ENCODE measurements at places on chromosomes 13 and 19. TPM values are rescaled to one million over a fixed set of nuclear protein-coding genes. Genes with fewer than 3 reads are reported as not detected.

The TEAD2 gene
- 44.1 TPM for total RNA-seq

The ATP1A3 gene
- 375 TPM for total RNA-seq

The TTYH1 gene
- total RNA-seq = 1.9 TPM

The C19orf67 gene
- total RNA-seq = not detected

DNA sequence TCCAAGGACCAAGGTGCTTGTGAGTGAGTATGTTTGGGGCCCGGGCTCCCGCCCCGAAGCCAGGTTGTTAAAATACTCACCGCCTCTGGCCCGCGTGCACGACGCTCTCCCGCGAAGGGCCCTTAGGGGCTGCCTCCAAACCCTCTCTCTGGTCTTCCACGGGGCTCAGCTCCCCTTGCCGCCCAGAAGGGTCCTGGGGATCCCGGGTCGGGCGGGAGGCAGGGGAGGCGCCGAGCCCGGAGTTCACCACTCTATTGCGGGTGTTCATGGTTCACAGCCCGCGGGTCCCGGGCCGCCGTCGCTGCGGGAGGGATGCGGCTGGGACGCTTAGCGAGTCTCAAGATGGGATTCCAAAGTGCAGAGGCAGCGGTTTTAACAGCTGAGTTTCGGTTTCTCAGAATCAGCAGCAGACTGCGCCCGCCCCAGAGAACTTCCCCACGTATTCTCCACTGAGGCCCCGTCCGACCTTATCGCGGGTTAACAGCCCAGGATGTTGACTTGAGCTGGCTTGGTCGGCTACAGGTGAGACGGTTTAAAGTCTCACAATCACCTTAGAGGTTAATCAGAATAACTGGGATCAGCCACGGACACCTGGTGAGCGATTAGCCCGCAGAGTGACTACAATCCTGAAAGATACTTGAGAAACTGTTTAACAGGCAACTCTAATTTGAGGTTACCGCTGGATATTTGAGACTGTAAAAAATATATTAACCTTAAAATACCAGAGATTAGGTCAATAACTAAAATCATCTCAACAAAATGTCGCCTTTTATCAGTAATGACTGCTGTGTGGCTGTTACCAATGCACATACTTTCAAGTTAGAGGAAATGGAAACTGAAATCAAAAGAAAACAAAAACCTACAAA lies at the start of gene EPSTI1:
Gene EPSTI1 (minus strand): TSS at position 344 of the 866 bp plus-strand sequence. CDS start 76 bp downstream, at position 268.
- H3K4me3 ChIP-seq = peak within 1 kb of the TSS; percentile 76
- DNase-seq = peak; percentile 61
- no peaks in the 10 kb centered on the region for H3K27me3 ChIP-seq
- no peaks in the 10 kb centered on the region for H3K36me3 ChIP-seq

GRCh38 chr13:84362777-84363176 lies 480.5 kb upstream of the SLITRK1 start:
- no peak overlapping the region for H3K4me3 ChIP-seq
- H3K4me1 ChIP-seq = no peaks in the 10 kb centered on the region
- DNase-seq = no peak
- no peak overlapping the region for H3K27ac ChIP-seq
- no peaks in the 10 kb centered on the region for H3K27me3 ChIP-seq
- no peaks in the 10 kb centered on the region for H3K36me3 ChIP-seq

GRCh38 chr19:15104411-15104810 lies 2.8 kb upstream of the SYDE1 start:
- peaks cover 4% of the 10 kb centered on the region for H3K36me3 ChIP-seq
- peaks cover 24% of the 10 kb centered on the region for H3K4me1 ChIP-seq
- H3K27me3 ChIP-seq = no peaks in the 10 kb centered on the region
- no peak overlapping the region for H3K27ac ChIP-seq
- H3K4me3 ChIP-seq = no peak overlapping the region

GRCh38 chr13:91632086-91632485 lies 233.7 kb downstream of the GPC5 start:
- no peaks in the 10 kb centered on the region for H3K27me3 ChIP-seq
- no peak overlapping the region for H3K4me3 ChIP-seq
- no peak overlapping the region for H3K27ac ChIP-seq
- no peaks in the 10 kb centered on the region for H3K36me3 ChIP-seq
- H3K4me1 ChIP-seq = no peaks in the 10 kb centered on the region

GRCh38 chr19:40150170-40150569 lies 41.1 kb upstream of the MAP3K10 start:
- no peaks in the 10 kb centered on the region for H3K4me1 ChIP-seq
- H3K36me3 ChIP-seq = no peaks in the 10 kb centered on the region
- no peak overlapping the region for H3K4me3 ChIP-seq
- H3K27me3 ChIP-seq = peaks cover 16% of the 10 kb centered on the region
- no peak overlapping the region for H3K27ac ChIP-seq

DNA sequence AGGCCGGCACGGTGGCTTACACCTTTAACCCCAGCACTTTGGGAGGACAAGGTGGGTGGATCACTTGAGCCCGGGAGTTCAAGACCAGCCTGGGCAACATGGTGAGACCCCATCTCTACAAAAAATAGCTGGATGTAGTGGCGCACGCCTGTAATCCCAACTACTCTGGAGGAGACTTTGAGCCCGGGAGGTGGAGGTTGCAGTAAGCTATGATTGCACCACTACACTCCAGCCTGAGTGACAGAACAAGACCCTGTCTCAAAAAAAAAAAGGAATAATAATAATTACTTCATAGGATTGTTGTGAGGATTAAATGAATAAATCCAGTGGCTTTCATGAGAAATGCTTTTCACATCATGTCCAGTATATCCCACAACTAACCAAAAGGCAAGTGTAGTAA lies 8.0 kb downstream of the IGSF23 start:
- H3K36me3 ChIP-seq = no peaks in the 10 kb centered on the region
- no peaks in the 10 kb centered on the region for H3K27me3 ChIP-seq
- H3K4me3 ChIP-seq = no peak overlapping the region
- no peak overlapping the region for H3K27ac ChIP-seq
- H3K4me1 ChIP-seq = peaks cover 10% of the 10 kb centered on the region
- DNase-seq = no peak

GRCh38 chr13:100130092-100130491 lies 41.2 kb downstream of the PCCA start:
- no peak for DNase-seq
- H3K4me1 ChIP-seq = peaks cover 15% of the 10 kb centered on the region
- H3K27me3 ChIP-seq = no peaks in the 10 kb centered on the region

DNA sequence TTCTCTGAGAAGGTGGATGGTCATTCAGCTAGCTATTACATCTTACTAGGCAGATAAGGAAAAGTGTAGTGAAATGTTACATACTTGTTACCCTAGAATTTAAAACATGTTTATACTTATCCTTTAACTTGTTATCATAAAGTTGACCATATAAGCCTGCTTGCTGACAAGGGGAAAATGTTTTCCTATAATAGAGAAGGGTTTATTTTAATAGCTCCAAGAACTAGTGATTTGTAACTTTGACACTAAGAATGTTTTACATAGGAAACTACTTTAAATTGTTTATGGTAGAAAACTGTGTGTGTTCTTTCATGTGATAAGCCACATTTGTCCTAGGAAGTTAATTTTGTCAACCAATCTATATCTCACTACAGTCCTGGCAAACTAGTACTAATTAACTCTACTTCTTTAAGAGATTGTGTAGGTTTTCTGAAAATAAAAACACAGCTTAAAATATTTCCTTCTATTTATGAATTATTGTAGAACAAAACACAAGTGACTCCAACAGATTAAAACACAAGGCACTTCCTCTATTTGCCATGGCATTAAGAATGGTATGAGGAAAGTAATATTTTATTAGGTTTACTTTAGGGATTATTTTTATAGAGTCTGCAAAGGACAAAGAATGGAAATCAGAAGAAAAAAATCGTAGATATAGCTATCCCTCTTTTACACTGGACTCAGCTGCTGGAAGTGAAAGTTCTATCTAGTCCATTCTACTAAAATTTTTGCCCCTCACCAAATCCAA lies 233.3 kb upstream of the NBEA start:
- H3K27me3 ChIP-seq = no peaks in the 10 kb centered on the region
- H3K36me3 ChIP-seq = no peaks in the 10 kb centered on the region
- peaks cover under 1% of the 10 kb centered on the region for H3K4me1 ChIP-seq
- no peak overlapping the region for H3K27ac ChIP-seq

DNA sequence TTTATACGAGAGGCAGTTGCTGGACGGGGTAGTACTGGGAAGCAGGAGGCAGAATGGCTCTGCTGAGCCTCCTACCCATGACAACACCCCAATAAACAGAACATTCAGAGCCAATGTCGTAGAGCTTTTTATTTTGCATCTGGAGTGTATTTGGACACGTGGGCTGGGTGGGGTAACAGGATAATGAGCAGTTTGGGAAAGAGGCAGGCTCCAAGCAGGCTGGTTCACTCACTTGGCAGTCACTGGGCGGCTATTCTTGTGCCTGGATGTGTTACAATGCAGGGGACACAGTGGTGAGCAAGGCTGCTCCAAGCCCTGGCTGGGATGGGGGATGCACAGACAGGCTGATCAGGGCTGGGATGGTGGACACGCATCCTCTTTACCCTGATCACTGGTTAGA lies 9.5 kb downstream of the ACTMAP start:
- H3K36me3 ChIP-seq = peaks cover 43% of the 10 kb centered on the region
- no peak overlapping the region for H3K4me3 ChIP-seq
- peak overlapping the region; percentile 75 for H3K27ac ChIP-seq
- H3K27me3 ChIP-seq = no peaks in the 10 kb centered on the region
- H3K4me1 ChIP-seq = peaks cover 46% of the 10 kb centered on the region
- DNase-seq = peak; percentile 52

DNA sequence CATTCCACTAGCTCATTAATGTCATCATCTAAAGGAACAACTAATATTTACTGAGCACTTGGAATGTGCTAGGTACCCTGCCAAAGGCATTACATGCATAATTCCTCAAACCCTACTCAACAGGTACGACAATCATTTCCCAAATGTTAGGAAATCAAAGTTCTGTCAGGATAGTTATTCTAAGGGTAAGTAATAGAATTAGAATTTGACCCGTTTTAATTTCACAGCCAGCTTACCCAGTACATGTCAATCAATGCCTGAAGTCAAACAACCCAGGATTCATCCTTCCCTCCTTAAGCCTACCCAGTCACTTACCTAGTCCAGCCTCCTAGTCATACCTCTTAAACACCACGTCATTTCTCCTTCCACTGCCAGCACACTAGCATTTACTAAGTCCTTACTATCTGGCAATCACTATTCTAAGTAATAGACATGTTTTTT lies 2.4 kb downstream of the LNX2 start:
- H3K36me3 ChIP-seq = peaks cover 14% of the 10 kb centered on the region
- H3K4me1 ChIP-seq = peaks cover 57% of the 10 kb centered on the region
- peak overlapping the region; percentile 85 for H3K4me3 ChIP-seq

DNA sequence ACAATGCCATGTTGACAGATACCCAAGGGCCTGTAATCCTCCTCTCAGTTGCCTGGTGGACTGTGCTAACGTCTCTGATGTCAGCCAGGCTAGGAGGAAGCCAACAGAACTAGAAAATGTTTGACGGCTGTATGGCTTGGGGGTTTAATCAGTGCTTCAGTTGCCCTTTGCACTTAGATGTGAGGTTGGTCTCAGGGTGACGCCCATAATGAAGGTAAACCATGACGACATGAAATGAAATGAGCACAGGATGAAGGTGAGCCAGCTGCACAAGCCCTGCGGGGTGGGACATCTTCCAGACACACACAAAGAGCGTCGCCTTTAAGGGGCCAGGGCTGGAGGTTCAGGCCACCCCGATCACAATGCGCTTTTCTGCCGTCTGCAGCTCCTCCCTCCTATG lies 127.2 kb downstream of the CRYL1 start:
- no peak overlapping the region for H3K27ac ChIP-seq
- DNase-seq = no peak
- H3K4me1 ChIP-seq = no peaks in the 10 kb centered on the region
- H3K36me3 ChIP-seq = peaks cover 8% of the 10 kb centered on the region

DNA sequence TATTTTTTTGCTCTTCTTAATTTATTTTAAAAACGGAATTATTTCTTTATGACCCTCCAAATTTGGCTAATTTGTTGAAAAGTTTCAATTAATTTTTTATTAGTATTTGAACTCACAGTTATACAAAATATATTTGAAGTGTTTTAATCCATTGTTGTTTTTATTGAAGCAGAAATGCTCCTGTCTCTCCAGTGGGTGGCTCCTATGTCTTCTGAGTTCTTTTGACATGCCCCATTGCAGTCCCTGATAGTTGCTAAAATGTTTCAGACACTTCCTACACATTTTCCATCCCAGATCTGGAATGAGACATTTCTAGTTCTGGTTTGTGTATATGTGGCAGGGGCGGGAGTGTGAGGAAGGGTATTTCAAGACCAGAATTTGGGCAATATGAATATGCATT lies 579.4 kb upstream of the PRR20A start:
- H3K27ac ChIP-seq = no peak overlapping the region
- no peak for DNase-seq
- no peaks in the 10 kb centered on the region for H3K36me3 ChIP-seq

GRCh38 chr13:104099750-104100149 lies 1033.5 kb upstream of the SLC10A2 start:
- no peak for DNase-seq
- H3K36me3 ChIP-seq = no peaks in the 10 kb centered on the region
- H3K4me3 ChIP-seq = no peak overlapping the region
